Posterior vena cava (tissue), 2 donors: ENCODE measurements at places on chromosomes 3 and 15. TPM values are rescaled to one million over a fixed set of nuclear protein-coding genes. Genes with fewer than 3 reads are reported as not detected.

GRCh38 chr3:37753428-37753827 is 108.3 kb upstream of the CTDSPL start:
- no peak for DNase-seq

DNA sequence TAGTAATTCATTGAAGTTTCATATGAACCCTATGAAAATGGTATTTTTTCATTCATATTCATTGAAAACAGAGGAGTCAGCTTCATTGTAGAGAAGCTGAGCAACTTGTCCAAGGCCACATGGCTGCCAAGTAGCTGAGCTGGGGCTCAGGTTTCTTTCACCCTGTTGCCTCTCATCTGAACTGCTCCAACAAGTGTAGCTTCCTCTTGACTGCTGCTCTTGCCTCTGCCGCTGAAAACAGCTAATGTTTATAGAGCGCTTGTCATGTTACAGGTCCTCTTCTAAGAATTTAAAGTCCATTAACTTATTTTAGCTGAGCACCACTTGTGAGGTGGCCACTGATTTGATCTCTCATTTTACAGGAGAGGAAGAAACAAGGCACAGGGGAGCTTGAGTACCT is 81.1 kb downstream of the PDCD6IP start:
- DNase-seq: no peak

GRCh38 chr3:48459773-48460516 is 13.4 kb downstream of the ATRIP start:
- DNase-seq: no peak

GRCh38 chr3:127077068-127077467 is 94.2 kb downstream of the PLXNA1 start:
- peak; percentile 66 for DNase-seq

DNA sequence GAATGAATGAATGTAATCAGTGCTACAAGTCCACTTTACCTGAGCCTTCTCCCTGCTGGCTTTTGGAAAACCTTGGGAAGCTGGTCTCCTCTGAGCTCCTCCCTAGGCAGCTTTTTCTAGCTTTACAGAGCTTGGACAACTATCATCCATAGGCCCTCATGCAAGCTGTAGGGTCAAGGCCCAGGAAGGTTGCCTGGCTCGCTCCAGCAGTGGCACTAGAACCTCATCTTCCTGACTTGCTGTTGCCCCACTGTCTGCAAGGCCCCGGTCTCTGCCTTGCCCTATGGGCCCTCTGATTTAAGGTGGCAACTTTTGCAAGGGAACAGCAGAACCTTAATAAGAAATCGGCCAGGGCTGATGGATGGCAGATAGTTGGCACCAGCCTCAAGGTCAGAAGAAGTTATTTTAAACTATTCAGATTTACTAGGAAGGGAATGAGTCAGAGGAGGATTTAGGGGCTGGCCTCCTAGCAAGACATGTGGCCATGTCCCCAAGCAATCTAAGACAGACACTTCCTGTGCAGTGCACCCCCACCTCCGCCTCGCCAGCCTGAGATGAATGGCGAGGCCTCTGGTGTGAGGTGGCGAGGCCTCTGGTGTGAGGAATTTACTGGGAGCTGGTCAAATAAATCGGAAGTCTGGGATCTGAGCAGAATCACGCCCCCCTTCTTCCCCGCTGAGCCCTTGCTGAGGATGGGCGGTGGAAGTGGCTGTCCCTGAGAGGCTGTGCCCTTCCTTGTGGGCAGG is 180.8 kb downstream of the MEGF11 start:
- no peak for DNase-seq

- DNase-seq: peak; percentile 88
These were observed 4.1 kb upstream of the SKOR1 start for GRCh38 chr15:67820992-67821783.

The RASL12 gene
- 93.9 TPM for total RNA-seq

The ETV5 gene
- total RNA-seq: 26.0 TPM

The BSN gene
- total RNA-seq: 0.42 TPM
